Ascending aorta (tissue), 2 donors: ENCODE measurements at places on chromosomes 6 and 20. TPM values are rescaled to one million over a fixed set of nuclear protein-coding genes. Genes with fewer than 3 reads are reported as not detected.

The SIRPG gene
- not detected for total RNA-seq

The SIRPB2 gene
- 8.6 TPM for total RNA-seq

The SRSF12 gene
- 0.53 TPM for total RNA-seq

The TRAPPC3L gene
- total RNA-seq, result not detected

The BNIP5 gene
- not detected for total RNA-seq

The MLN gene
- not detected for total RNA-seq

The PRRT1 gene
- 1.4 TPM for total RNA-seq

The AGPAT1 gene
- 136 TPM for total RNA-seq

The GPX5 gene
- not detected for total RNA-seq

The C20orf144 gene
- not detected for total RNA-seq

DNA sequence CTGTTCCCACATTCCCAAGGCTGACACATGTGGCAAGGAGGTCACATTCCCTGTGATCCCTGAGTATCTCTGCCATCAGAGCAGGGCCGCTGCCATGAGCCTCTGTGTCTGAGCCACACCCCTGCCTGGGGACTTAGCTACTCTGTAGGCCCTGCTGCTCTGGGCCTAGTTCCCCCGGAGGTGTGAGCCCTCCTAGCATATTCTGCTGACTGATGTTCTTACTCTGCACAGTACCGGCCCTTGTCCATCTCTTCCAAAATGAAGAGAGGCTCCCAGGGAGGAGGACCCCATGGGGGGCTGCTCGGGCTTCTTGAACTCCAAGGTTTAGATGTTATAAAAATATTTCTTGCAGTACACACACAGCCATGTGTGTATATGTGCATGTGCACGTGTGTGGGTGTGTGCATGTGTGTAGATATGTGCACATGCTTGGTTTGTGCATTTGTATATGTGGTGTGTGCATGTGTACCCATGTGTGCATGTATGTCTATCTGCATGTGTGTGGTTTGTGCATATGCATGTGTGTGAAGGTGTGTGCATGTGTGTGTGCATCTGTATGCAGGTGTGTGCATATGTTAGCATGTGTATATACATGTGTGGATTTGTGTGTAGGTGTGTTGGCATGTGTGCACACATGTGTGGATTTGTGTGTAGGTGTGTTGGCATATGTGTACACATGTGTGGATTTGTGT is 101.2 kb downstream of the ERMARD start:
- H3K4me3 ChIP-seq, result no peak overlapping the region
- DNase-seq, result no peak
- H3K27me3 ChIP-seq, result no peaks in the 10 kb centered on the region
- H3K36me3 ChIP-seq, result no peaks in the 10 kb centered on the region
- H3K27ac ChIP-seq, result no peak overlapping the region
- H3K4me1 ChIP-seq, result no peaks in the 10 kb centered on the region

DNA sequence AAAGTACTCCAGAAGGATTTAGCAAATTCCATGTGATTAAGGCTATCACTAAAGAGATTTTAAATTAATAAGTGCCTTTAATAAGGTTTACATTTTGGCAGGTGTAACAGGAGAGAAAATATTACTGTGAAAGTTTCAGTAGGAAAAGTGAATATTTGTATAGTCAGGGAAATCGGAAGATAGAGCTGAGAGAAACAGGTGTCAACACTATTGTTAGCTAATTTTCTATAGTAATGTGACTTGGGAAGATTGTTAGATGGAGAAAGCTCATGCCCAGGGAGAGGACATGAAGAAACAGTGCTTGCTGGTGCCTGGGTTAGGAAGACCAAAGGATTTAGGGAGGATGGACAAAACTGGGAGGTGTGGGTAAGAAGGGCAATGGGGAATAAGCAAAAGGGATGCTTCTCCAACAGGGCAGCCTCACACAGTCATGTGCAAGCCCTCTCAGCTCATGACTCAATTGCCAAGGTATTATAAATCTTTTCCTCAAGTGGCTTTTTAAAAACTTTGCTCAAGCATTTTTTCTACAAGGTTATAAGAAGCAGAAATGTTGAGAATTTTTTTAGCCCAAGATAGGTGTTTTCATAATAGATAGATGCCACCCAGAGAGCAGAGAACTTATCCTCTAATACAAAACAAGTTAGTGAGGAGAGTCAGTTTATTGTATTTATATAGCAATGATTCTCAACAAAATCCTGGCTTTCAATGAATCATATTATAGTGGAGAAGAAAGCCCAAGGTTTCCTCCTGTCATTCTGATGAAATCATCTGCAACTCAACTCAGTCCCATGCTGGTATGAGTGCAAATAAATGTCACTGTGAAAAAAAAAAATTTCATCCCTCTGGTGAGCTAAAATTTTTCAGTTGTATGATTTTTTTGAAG is 325.2 kb upstream of the NT5E start:
- H3K4me3 ChIP-seq, result no peak overlapping the region
- no peaks in the 10 kb centered on the region for H3K27me3 ChIP-seq
- no peaks in the 10 kb centered on the region for H3K36me3 ChIP-seq
- H3K27ac ChIP-seq, result no peak overlapping the region
- DNase-seq, result no peak

DNA sequence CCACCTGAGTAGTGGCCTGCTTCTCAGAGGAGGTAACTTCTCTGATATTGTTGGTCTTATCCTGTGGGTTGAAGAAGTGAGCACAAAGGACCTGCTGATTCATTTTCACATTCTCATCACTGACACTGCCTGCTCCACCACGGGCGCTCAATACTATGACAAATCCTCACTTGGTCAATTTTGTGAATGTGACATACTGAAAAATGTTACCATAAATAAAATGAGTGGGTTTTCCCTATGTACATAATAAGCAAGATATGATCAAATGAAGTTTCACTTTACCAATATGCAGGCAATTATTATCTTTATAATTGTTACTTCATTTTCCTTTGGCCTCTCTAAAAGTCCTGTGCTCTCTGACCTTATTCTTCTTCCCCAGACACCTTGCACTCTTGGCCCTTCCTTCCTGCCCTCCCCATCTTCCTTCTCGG is 71.5 kb upstream of the RIPOR2 start:
- H3K27me3 ChIP-seq, result no peaks in the 10 kb centered on the region
- DNase-seq, result no peak
- no peaks in the 10 kb centered on the region for H3K36me3 ChIP-seq
- no peaks in the 10 kb centered on the region for H3K4me1 ChIP-seq
- peak overlapping the region; percentile 60 for H3K27ac ChIP-seq

GRCh38 chr6:17591287-17591686 is 8.8 kb upstream of the FAM8A1 start:
- H3K4me3 ChIP-seq, result no peak overlapping the region
- DNase-seq, result no peak
- H3K36me3 ChIP-seq, result no peaks in the 10 kb centered on the region
- H3K27ac ChIP-seq, result no peak overlapping the region
- no peaks in the 10 kb centered on the region for H3K4me1 ChIP-seq
- H3K27me3 ChIP-seq, result no peaks in the 10 kb centered on the region

- no peaks in the 10 kb centered on the region for H3K4me1 ChIP-seq
- H3K4me3 ChIP-seq, result no peak overlapping the region
- no peaks in the 10 kb centered on the region for H3K27me3 ChIP-seq
- H3K36me3 ChIP-seq, result no peaks in the 10 kb centered on the region
These were observed 39.2 kb downstream of the SAMD3 start for GRCh38 chr6:130183271-130184222.

- no peaks in the 10 kb centered on the region for H3K4me1 ChIP-seq
- H3K27me3 ChIP-seq, result no peaks in the 10 kb centered on the region
- peaks cover 15% of the 10 kb centered on the region for H3K36me3 ChIP-seq
- DNase-seq, result no peak
- no peak overlapping the region for H3K27ac ChIP-seq
These were observed 111.8 kb downstream of the AGPAT4 start for GRCh38 chr6:161161889-161162624.

DNA sequence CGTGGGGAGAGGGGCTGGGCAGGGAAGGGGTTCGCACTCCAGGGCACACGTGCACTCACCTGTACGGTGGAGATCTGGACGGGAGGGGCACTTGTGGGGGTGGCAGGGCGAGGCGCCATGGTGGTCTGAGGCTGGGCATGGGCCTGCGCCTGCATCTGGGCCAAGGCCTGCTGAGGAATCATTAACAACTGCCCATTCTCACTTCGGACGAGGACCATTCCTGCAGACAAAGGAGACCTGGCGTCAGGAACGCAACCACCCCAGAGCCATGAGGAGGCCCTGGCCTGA is 51.2 kb downstream of the TAF4 start:
- H3K4me1 ChIP-seq, result no peaks in the 10 kb centered on the region
- DNase-seq, result no peak
- H3K4me3 ChIP-seq, result no peak overlapping the region
- no peaks in the 10 kb centered on the region for H3K27me3 ChIP-seq
- peaks cover 28% of the 10 kb centered on the region for H3K36me3 ChIP-seq

- H3K4me1 ChIP-seq, result no peaks in the 10 kb centered on the region
- no peaks in the 10 kb centered on the region for H3K36me3 ChIP-seq
- no peak overlapping the region for H3K4me3 ChIP-seq
- H3K27me3 ChIP-seq, result no peaks in the 10 kb centered on the region
- DNase-seq, result no peak
These were observed 49.1 kb downstream of the UTRN start for GRCh38 chr6:144334150-144334708.

- H3K27ac ChIP-seq, result no peak overlapping the region
- no peaks in the 10 kb centered on the region for H3K27me3 ChIP-seq
- H3K36me3 ChIP-seq, result no peaks in the 10 kb centered on the region
- DNase-seq, result no peak
These were observed 16.8 kb upstream of the SNX9 start for GRCh38 chr6:157806131-157806855.

DNA sequence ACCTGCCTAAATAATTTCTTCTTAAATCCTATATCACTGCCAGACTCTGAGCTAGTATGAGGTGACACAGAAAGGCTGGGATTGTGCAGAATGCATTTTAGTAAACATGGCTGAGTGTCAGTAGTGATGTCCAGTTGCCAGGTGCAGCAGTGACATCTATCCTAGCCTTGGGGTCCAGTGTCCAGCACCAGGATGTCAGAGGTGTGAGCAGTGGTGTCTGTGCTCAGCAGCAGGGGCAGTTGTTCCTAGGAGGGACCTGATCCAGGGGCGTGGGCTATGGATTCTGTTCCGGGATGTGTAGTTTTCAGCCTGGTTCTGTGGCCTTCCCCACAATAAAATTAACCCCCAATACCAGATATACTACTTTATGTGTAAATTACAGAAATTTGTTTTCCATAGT is 6.0 kb downstream of the HLA-C start:
- H3K36me3 ChIP-seq, result no peaks in the 10 kb centered on the region
- H3K4me3 ChIP-seq, result no peak overlapping the region
- no peaks in the 10 kb centered on the region for H3K4me1 ChIP-seq
- H3K27ac ChIP-seq, result no peak overlapping the region

GRCh38 chr6:139530561-139530960 is 156.1 kb upstream of the CITED2 start:
- H3K27ac ChIP-seq, result no peak overlapping the region
- no peak for DNase-seq
- H3K36me3 ChIP-seq, result no peaks in the 10 kb centered on the region

GRCh38 chr6:169451065-169451838 is 197.6 kb upstream of the THBS2 start:
- H3K27ac ChIP-seq, result peak overlapping the region; percentile 93
- no peaks in the 10 kb centered on the region for H3K27me3 ChIP-seq
- no peaks in the 10 kb centered on the region for H3K36me3 ChIP-seq
- no peaks in the 10 kb centered on the region for H3K4me1 ChIP-seq
- peak overlapping the region; percentile 49 for H3K4me3 ChIP-seq

- H3K4me3 ChIP-seq, result no peak overlapping the region
- DNase-seq, result no peak
- no peaks in the 10 kb centered on the region for H3K4me1 ChIP-seq
- H3K27ac ChIP-seq, result no peak overlapping the region
- H3K36me3 ChIP-seq, result no peaks in the 10 kb centered on the region
These were observed 41.9 kb upstream of the PRSS16 start for GRCh38 chr6:27205375-27206278.

DNA sequence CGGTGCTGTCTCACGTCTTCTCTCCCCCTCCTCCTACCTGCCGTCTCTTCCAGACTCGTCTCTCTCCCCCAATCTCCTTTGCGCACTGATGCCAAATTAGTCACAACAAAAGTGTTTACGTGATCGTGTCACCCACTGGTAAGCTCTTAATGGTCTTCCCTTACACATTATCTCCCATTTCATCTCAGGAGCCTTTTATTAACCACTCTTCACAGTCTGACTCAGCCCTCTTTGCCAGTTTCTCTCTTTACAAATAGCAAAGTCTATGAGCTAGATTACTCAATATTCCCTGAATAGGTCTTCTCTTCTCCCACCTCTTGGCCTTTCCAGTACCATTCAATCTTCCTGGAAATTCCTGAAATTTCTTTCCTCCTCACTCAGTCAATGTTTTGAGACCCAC is 247.0 kb downstream of the ESR1 start:
- DNase-seq, result no peak
- no peak overlapping the region for H3K4me3 ChIP-seq
- no peaks in the 10 kb centered on the region for H3K27me3 ChIP-seq
- H3K4me1 ChIP-seq, result no peaks in the 10 kb centered on the region
- no peak overlapping the region for H3K27ac ChIP-seq

GRCh38 chr6:11710311-11710761 is 68.3 kb downstream of the ADTRP start:
- peak overlapping the region; percentile 21 for H3K27ac ChIP-seq
- no peak overlapping the region for H3K4me3 ChIP-seq
- H3K4me1 ChIP-seq, result peaks cover 4% of the 10 kb centered on the region
- no peaks in the 10 kb centered on the region for H3K36me3 ChIP-seq
- no peak for DNase-seq

DNA sequence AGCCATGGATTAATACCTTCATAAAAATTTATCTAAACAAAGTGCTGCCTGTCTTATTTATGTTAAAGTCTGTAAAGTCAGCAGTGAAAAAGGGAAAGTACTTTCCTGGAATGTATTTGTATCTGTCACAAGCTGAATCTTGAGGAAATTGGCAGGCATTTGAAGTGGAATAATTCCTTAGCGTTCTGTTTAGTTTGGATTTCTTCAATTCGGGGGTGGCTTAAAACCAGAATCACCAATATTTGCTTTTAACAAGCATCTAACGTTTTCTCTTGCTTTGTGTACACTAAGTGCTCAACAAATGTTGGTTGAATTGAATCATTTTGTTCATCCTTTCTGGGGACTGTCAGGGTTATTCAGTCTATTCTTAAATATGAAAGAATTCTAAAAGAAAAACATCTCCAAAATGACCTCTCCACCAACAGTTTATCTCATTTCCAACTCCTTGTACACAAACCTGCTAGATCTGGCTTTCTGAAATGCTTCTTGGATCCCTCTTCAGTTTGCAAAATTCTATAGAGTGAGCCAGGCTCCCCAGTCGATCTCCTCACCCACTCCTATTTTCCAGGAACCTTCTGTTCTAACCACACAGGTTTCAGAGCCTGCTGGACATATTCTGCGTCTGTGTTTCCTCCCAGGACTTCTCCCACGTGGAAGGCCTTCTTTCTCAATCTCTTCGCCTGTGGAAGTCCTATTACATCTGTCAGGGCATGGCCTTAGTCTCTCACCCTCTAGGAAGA is 2.0 kb upstream of the NPEPL1 start:
- H3K27me3 ChIP-seq, result no peaks in the 10 kb centered on the region
- H3K27ac ChIP-seq, result peak overlapping the region; percentile 96
- DNase-seq, result no peak
- peaks cover 2% of the 10 kb centered on the region for H3K36me3 ChIP-seq
- H3K4me1 ChIP-seq, result peaks cover 22% of the 10 kb centered on the region
